T-helper 9 cell (primary cell): ENCODE measurements at places on chromosomes 7 and 10.

GRCh38 chr10:103072891-103073290 lies 120.2 kb downstream of the NT5C2 start:
- DNase-seq, result no peak

DNA sequence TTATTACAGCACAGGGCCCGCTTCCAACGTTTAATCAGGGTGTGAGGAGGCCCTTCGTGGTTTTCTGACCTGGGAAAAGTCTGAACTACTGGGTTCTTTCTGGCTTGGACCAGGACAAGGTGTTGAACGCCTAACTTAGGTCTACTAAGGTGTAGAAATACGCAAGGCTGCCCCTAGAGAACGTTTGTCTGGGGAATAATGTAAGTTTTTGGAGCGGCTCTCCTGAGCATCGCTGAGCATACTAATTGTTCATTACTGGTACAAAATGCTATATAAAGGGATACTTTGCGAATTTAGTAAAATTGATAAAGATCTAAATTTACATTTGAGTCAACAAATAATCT lies 32.4 kb upstream of the TOMM7 start:
- DNase-seq, result no peak

DNA sequence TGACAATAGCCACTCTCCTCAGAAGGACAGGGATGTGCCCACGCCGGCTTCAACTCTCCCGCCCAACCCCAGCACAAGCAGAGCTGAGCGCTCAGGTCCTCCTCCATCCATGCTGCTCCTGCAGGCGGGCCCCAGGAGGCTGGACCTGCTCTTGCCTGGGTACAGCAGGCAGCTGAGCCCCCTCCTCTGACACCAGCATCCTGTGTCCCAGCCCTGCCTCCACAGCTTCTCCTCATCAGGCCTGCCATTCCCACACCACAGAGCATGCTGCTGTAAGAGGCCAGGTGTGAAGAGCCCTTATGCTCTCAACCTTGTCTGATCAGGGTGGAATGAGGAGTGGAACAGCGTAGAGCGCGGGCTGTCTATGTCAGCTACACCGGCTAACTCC lies 302.2 kb downstream of the PTPRN2 start:
- no peak for DNase-seq

GRCh38 chr10:33396938-33397337 lies 62.5 kb upstream of the NRP1 start:
- DNase-seq, result no peak

- DNase-seq, result no peak
Observed at GRCh38 chr10:25820472-25820871, 113.6 kb upstream of the MYO3A start.

DNA sequence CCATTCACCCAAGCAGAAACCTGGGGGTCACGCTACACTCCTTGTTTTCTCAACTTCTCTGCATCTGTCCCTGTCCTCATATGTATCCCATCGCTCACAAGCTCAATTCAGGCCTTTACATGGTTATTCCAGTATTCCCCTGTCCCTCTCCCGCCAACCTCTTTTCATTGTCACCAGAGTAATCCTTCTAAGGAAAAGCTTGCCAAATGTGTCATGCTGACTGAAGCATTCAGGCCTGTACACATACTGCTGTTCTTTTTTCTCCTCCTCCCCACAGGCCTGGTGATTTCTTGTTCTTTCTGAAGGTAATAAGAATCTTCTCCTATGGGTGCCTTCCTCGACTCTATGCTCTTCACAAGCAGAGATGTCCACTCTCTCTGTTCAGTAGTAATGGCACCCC lies 282.2 kb downstream of the PHTF2 start:
- DNase-seq, result no peak

GRCh38 chr10:97307441-97307840 lies 11.6 kb upstream of the FRAT1 start:
- no peak for DNase-seq

DNA sequence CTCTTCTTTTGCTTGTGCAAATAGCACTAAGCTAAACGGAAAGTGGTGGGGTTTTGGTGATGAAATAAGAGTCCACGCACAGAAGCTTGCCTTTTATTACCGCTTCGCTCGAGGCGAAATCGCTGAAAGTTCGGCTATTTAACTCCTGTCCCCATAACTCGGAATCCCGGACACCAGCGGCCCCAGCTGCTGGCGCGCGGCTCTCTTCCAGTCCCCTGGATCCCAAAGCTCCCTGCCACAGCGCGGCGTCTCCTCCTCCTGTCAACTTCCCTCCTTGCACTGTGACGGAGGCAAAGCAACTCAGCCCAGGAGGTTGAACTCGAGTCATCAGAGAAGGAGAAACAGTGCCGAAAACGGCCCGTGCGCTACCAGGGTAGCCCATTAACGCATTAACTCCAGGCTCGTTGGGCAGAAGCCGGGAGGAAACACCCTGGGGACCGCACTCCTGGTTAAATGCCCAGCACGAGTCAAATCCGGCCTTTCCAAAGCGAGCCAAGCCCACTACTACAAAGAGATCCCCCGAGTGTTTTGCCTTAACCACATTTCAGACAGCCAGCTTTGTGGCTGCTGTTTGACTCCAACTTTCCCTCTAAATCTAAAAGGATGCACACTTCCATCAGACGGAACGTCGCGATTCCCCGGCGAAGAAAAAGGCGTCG lies 1.3 kb downstream of the SEMA3D start:
- DNase-seq, result no peak

- DNase-seq, result no peak
Observed at GRCh38 chr10:2929480-2930258, 137.7 kb upstream of the PFKP start.
